ENCODE measurements at places on chromosomes 1 and 21. TPM values are rescaled to one million over a fixed set of nuclear protein-coding genes. Genes with fewer than 3 reads are reported as not detected.

GRCh38 chr1:203145321-203146041 lies 18.0 kb downstream of the ADORA1 start:
- no peaks in the 10 kb centered on the region for H3K36me3 ChIP-seq
- H3K27ac ChIP-seq, result no peak overlapping the region

DNA sequence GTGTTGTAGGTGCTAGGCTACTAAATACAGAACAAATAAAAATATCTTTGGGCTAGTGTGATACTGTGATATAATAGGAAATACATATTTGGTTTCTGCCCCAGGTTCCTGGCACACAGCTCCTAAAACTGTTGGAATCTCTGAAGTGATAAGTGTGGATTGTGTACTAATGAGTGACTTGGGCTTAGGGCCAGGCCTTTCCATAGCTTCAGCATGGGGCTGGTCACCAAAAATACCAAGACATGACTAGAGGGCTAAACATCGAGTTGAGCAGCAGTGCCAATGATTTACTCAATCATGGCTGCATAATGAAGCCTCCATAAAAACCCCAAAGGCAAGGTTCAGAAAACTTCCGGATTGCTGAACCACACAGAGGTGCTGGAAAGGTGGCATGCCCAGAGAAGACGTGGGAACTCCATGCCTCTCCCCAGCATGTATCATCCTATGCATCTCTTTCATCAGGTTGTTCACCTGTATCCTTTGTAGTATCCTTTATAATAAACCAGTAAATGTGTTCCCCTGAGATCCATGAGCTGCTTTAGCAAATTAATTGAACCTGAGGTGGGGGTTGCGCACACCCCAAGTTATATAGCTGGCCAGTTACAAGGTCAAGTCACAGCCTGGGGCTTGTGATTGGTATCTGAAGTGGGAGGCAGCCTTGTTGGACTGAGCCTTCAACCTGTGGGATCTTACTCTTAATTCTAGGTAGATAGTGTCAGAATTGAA lies 51.6 kb downstream of the ZMYM4 start:
- no peak overlapping the region for H3K27ac ChIP-seq
- no peaks in the 10 kb centered on the region for H3K36me3 ChIP-seq
- peaks cover 27% of the 10 kb centered on the region for H3K4me1 ChIP-seq

- no peaks in the 10 kb centered on the region for H3K4me1 ChIP-seq
- no peak for DNase-seq
- no peak overlapping the region for H3K4me3 ChIP-seq
These were observed 48.4 kb upstream of the RNPC3 start for GRCh38 chr1:103477101-103477500.

SERINC2 gene
- total RNA-seq, result 34.4 TPM

RAB29 gene
- 16.8 TPM for total RNA-seq

GRCh38 chr21:26212220-26212619 lies 41.6 kb upstream of the APP start:
- H3K4me3 ChIP-seq, result no peak overlapping the region
- no peak overlapping the region for H3K27ac ChIP-seq
- no peaks in the 10 kb centered on the region for H3K4me1 ChIP-seq

Measured in GM23248 (cell line).